ENCODE measurements at places on chromosomes 7 and 10. TPM values are rescaled to one million over a fixed set of nuclear protein-coding genes. Genes with fewer than 3 reads are reported as not detected.

GRCh38 chr7:132134814-132135445 lies 441.3 kb downstream of the PLXNA4 start:
- no peak for DNase-seq

- no peak for DNase-seq
Measured at GRCh38 chr7:38880035-38880434, 29.0 kb downstream of the VPS41 start.

DNA sequence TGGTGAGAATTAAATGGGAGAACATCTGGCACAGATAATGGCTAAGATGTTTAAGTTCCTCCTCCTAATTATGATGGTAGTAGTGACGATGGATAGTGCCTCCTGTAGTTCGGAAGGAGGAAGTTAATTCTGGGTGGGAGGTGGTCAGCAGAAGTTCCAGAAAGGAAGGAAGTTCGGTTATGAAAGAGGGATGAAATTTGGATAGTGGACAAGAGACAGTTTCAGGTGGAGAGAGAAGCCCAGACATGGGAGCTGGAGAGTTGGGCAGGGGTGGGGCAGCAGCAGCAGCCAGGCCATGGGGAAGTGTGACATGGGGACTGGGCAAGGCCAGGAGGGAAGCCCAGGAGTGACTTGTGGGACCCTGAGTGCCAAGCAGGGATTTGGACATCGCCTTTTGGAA lies 99.5 kb downstream of the CCNY start:
- no peak for DNase-seq

DNA sequence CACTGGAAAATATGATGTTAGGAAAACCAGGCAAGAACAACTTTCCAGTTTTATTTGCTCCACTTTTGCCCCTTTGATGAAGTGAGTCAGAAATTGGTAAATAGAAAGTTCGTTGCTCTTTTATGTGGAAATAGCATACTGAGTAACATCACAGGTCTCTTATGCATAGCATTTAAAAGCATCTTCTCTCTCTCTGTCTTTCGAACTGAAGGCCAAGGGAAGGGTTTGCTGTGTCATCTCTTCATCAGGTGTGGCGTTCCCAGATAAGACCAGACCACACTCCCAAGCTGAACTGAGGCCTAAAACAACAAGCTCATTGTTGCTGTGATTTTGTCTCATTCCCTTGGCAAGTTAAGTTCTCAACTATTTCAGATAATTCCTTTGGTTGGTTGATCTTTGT lies 131.8 kb upstream of the GRB10 start:
- no peak for DNase-seq

- no peak for DNase-seq
Measured at GRCh38 chr7:101151908-101152651, 2.2 kb upstream of the AP1S1 start.

DNA sequence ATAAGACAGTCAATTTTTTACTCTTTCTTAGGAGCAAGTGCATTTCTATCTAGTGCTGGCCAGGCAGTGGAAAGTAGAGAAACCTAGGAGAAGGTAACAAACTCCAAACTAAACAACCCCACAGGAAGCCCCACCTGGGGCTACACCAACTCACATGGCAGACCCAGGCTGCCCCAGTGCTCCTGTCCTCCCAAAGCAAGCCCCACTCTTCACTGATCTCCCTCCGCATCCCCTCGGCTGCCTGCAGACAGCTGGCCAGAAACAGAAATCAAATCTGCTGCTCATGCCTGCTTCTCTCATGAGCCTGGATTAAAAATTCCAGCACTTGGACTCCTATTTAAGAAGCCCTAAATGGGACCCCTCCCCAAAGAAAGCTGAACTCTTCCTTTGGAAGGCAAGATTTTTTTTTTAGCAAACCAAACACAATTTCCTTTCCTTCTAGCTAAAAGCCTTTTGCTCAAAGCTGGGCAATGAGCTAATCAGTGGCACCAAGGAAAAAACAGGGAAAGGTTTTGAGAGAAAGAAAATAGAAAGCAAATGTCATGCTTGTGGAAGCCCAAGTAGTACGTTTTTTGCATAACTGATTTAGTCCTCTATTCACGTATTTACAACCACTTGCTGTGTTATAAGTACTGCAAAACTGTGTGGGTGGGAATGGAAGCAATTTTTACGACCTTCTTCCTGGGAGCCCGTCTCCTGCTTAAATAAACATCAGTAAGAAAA lies 10.8 kb downstream of the PDE1C start:
- no peak for DNase-seq

- no peak for DNase-seq
Measured at GRCh38 chr7:157544980-157545680, 208.3 kb downstream of the DNAJB6 start.

DNA sequence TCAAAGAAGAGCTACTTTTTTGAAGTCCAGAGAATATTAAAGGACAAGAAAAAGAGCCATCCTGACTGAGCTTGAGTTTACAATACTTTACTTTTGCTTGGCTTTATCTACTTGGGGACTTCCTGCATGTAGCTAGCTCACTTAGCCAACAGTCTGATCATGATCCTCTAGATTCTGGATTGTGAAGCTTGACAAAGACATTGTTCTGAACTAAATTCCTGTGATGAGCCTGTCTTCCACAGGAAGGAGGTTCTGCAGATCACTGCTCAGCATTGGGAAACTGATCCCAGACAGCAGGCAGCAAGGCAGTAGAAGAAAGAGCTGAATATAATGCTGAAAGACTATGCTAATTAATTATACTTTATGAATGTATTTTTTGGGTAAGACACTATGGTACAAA lies 296.4 kb downstream of the DGKB start:
- no peak for DNase-seq

GRCh38 chr10:74543276-74543675 lies 283.1 kb upstream of the KAT6B start:
- DNase-seq: no peak

DNA sequence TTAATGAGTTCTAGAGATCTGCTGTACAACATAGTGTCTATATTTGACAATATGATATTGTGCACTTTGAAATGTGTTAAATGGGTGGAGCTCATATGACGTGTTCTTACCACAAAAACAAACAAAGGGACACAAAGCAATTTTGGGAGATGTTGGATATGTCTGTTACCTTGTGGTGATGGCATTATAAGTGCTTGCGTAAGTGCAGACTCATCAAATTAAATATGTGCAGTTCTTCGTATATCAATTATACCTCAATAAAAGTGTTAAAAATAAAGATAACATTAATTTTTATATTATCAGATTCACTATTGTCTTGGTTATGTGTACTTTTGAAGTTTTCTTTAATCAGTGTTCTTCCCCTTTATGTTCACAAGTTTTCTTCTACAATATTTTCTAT lies 372.9 kb upstream of the COBL start:
- DNase-seq: no peak

- no peak for DNase-seq
Measured at GRCh38 chr10:11446133-11446532, 165.3 kb downstream of the USP6NL start.

DNA sequence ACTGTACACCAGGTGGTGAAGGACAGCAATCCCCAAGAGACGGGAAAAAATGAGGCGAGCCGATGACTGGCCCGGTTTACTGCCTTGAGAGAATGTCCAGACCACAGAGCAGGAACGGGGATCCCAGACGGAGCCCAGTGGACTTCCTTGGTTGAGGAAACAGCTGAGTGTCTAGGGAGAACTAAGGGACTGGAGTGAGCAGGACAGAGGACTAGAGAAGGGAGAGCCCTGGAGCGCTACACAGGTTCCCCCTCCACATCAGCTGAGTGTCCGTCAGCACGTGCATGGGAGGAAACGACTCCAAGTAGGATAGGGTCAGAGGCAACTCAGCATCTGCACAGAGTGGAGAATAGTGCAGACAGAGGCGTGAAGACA lies 7.1 kb upstream of the WDR86 start:
- no peak for DNase-seq

- no peak for DNase-seq
Measured at GRCh38 chr10:47287365-47287802, 12.6 kb upstream of the GDF10 start.

DNA sequence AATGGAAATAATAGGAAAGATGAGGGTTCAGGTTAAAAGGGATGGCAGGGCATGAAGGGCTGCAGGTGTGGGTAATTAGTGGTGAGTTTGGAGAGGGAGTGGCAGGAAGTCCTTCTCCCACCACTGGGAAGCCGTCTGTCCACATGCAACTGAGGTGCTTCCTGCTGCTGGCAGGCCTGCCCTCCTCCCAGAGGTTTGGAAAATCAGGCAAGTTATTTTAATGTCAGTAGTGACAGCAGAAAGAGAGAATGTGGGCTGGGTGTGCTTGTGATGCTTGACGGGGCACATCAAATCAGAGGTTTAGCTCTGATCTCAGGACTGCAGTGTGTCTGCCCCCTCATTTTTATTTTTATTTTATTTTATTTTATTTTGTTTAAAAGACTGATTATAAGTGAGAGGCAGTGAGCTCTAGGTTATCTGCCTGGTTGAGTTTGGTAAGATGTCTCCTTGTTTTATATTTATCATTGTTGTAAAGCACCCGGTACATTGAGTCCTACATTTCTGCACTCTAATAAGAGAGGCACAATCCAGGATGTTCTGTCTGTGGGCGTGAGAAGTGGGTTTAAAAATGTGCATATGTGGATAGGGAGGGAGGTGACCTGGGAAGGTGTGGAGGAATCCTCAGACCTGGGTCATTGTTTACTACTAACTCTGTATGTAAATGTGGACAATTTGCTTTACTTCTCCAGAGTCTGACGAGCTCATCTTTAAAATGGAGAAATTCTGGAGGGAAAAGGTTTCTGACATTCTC lies 504.4 kb downstream of the LRMDA start:
- no peak for DNase-seq

DNA sequence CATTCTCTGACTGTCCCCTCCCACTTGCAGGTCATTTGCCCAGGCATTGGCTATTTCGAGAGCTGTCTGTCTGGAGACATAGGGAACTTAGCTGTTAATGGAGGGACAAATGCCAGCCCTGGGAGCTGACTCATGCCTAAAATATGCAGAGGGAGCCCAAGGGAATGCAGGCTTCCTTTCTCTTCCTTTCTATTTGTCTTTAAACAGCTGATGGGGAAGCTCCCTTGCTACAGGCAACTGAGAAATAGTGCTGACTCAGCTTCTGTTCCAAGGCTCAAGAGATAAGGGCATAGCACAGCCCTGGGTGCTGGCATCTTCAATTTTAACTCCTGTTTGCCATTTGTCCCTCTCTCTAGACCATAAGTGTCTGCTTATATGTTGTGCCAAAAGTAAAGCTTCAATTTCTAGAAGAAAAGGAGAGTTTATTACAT lies 82.7 kb upstream of the C1GALT1 start:
- peak; percentile 92 for DNase-seq

DNA sequence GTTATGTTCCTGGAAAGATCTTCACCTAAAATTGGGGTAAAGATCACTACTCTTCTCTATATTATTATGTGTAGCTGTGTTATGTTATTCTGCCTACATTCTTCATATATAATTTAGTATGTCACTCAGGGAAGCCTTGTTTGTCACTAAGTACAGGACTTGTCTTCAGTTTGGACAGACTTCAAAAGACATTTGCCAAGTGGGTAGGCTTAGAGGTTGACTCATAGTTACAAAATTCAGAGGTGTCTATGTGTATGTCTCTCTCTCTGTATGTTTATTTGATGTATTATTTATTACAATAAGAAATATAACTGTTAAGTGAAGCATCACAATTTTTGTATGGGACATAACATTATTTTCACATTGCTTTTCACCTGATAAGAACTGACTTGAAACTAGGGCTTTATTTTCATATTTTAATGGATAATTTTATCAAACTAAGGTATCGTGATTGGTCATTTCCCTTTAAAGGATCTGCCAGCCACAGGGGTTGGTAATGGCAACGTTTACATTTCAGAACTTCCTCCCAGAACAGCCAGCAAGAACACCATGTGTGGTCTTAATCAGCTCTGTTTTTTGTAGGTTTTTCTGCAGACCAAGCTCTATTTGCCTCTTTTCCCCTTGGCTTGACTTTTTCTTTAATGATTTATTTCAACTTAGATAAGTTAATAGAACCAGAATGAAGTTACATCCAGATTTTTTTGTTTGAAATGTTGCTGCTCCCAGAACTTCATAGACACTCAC lies 262.1 kb upstream of the CACNA2D1 start:
- DNase-seq: no peak

GRCh38 chr10:127921075-127921752 lies 14.3 kb downstream of the PTPRE start:
- no peak for DNase-seq

DNA sequence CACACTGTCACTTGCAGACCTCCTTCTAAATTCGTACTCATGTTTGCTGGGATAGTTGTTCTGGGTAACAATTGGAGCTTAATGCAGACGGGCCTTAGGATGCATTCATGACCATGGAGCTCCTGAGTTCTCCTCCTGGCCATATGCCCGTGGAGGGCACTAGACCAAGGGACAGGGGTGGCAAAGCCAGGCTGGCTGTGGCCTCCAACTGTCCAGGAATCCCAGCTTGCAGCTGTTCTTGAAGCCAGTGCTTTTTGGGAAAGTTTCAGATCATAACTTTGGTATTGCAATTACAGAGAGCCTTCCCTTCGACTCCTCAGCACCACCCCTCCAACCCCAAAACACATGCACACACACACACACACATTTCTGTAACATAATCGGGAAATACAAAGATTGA lies 30.6 kb downstream of the ANTXRL start:
- no peak for DNase-seq

DNA sequence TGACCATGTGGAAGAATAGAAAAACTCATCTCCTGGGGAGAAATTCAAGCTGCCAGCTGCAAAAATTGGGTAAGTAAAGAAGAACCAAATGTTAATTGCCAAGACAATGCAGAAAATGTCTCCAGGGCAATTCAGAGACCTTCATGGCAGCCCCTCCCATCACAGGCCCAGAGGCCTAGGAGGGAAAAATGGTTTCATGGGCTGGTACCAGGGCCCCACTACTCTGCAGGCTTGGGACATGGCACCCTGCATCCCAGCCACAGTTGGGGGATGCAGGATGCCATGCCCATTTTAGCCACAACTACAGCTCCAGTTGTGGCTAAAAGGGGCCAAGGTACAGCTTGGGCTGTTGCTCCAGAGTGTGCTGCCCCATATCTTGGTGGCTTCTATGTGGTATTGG lies 20.9 kb upstream of the MKLN1 start:
- DNase-seq: no peak

GRCh38 chr7:119967221-119967620 lies 305.8 kb upstream of the KCND2 start:
- DNase-seq: no peak

WDR86 gene
- total RNA-seq: not detected

UCMA gene
- not detected for total RNA-seq

CXCL12 gene
- 189 TPM for total RNA-seq

KIAA1549 gene
- 9.9 TPM for total RNA-seq

IFIT1B gene
- not detected for total RNA-seq

KLF14 gene
- total RNA-seq: not detected

VWDE gene
- total RNA-seq: not detected

DENND10 gene
- 51.3 TPM for total RNA-seq

C10orf105 gene
- total RNA-seq: not detected

OGDHL gene
- not detected for total RNA-seq

HOXA3 gene
- 0.33 TPM for total RNA-seq

IL2RA gene
- total RNA-seq: not detected

DYNC1I1 gene
- not detected for total RNA-seq

TSPAN13 gene
- total RNA-seq: 48.6 TPM

RBM20 gene
- not detected for total RNA-seq

SAMD9L gene
- total RNA-seq: 9.3 TPM

TAS2R3 gene
- total RNA-seq: not detected

KDM7A gene
- total RNA-seq: 1.1 TPM

BTBD16 gene
- total RNA-seq: not detected

LSM5 gene
- 61.9 TPM for total RNA-seq
